Neural crest cell (in vitro differentiated cells): ENCODE measurements at places on chromosomes 12 and 14.

DNA sequence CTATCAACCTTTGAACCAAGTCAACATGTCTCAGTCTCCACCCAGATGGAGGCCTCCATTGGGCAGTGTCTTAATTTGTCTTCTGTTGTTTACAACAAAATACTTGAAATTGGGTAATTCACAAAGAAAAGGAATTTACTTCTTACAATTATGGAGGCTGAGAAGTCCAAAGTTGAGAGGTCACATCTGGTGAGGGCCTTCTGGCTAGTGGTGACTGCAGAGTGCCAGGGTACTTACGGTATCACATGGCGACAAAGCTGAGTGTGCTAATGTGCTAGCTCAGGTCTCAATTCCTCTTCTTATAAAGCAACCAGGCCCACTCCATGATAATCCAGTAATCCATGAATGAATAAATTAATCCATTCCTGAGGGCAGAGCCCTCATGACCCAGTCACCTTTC, 4.7 kb downstream of the NID2 start:
- DNase-seq: no peak

DNA sequence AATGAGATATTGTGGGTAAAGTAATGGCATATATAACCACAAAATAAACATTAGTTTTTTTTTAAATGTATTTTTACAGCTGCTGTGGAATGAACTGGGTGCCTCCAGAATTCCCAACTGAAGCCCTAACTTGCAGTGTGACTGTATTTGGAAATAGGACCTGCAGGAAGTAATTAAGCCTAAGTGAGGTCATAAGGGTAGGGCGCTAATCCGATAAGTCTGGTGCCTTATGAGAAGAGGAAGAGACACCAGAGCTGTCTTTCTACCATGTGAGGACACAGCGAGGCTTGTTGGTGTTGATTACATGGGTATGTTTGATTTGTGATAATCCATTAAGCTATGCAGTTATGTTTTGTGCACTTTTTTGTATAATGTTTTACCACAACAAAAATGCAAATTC, 136.8 kb downstream of the TPH2 start:
- DNase-seq: no peak

- no peak for DNase-seq
Measured at GRCh38 chr14:104069541-104069940, 16.0 kb upstream of the ASPG start.

GRCh38 chr12:30794591-30795409, 40.0 kb upstream of the CAPRIN2 start:
- DNase-seq: no peak

GRCh38 chr12:49305762-49306510, 11.0 kb downstream of the PRPH start:
- DNase-seq: no peak

- DNase-seq: no peak
Measured at GRCh38 chr14:66709291-66709690, 201.3 kb downstream of the GPHN start.
